ENCODE measurements at places on chromosomes 2 and 18. TPM values are rescaled to one million over a fixed set of nuclear protein-coding genes. Genes with fewer than 3 reads are reported as not detected.

- peak; percentile 19 for DNase-seq
Measured at GRCh38 chr2:177753682-177754491, 318.7 kb downstream of the PDE11A start.

- peak; percentile 29 for DNase-seq
Measured at GRCh38 chr2:237143676-237144440, 58.2 kb downstream of the COPS8 start.

DNA sequence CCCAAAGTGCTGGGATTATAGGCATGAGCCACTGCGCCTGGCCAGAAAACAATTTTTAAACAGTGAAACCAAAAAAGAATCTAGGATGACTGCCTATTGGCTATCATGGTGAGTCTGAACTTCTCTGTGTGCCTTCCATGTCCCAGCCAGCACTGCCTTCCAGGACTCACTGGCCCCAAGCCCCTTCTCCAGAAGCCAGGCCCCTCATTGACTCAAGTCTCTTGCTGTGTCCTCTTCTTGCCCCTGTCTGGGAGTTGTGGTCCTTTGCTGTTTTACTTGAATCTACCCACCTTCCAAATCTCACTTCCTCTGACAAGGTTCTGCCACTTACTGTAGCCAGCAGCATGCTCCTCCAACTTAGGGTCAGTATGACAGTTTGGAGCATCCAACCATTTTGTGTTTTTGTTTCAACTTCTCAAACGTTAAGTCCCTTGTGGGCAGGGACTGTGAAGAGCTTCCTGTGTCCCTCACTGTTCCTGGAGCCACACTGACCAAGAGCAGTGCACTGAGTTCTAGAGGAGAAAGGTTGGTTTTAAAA, 41.7 kb downstream of the ST3GAL5 start:
- no peak for DNase-seq

- DNase-seq, result no peak
Measured at GRCh38 chr18:47830772-47831171, 99.7 kb downstream of the SMAD2 start.

DNA sequence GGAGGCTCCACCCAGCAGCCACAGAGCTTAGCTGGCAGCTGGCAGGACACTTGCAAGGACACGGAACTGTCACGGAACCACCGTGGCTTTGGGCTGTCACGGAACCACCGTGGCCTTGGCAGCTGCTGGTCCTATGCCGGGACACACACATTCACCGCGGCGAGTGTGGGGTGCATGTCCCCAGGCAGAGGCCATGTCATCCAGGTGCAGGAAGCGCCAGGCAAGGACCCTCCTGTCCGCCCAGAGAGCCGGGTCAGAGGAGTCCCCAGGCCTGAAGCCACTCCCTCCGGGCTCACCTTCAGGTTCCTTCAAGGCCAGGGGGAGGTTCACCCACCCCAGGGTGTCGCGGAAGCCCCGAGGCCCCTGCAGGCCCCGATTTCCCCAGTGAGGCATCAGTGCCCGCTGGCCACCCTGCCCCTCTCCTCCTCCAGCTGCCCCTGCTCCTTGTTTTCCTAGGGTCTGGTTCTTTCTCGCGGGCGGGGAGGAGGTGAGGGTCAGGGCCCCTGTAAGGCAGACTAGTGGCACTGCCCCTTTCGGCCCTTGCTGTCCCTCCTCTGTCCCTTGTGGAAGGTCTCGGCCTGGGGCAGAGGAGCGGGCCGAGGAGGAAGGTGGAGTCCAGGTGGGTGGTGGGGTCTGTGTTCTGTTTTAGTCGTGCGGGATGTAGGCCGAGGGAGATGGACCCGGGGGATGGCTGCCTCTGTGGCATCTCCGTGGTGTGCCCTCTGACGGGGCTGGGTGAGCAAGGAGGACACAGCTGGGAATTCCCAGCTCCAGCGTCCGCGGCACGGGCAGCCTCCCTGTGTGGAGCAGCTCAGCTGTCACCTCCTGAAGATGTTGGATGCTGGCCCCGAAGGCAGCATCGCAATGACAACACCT, 60.6 kb downstream of the NFATC1 start:
- DNase-seq, result no peak

GRCh38 chr2:50225021-50225928, 806.7 kb downstream of the NRXN1 start:
- no peak for DNase-seq

- DNase-seq, result no peak
Measured at GRCh38 chr2:162091325-162092007, 17.5 kb upstream of the DPP4 start.

GRCh38 chr2:62334009-62334408, 138.1 kb downstream of the B3GNT2 start:
- no peak for DNase-seq

GRCh38 chr2:147632198-147632597, 212.6 kb upstream of the ACVR2A start:
- no peak for DNase-seq

- no peak for DNase-seq
Measured at GRCh38 chr2:182666674-182667314, 49.3 kb upstream of the DNAJC10 start.

GRCh38 chr2:84832772-84833461, 48.0 kb downstream of the TRABD2A start:
- no peak for DNase-seq

- DNase-seq, result no peak
Measured at GRCh38 chr2:124328397-124328796, 303.3 kb downstream of the CNTNAP5 start.

DNA sequence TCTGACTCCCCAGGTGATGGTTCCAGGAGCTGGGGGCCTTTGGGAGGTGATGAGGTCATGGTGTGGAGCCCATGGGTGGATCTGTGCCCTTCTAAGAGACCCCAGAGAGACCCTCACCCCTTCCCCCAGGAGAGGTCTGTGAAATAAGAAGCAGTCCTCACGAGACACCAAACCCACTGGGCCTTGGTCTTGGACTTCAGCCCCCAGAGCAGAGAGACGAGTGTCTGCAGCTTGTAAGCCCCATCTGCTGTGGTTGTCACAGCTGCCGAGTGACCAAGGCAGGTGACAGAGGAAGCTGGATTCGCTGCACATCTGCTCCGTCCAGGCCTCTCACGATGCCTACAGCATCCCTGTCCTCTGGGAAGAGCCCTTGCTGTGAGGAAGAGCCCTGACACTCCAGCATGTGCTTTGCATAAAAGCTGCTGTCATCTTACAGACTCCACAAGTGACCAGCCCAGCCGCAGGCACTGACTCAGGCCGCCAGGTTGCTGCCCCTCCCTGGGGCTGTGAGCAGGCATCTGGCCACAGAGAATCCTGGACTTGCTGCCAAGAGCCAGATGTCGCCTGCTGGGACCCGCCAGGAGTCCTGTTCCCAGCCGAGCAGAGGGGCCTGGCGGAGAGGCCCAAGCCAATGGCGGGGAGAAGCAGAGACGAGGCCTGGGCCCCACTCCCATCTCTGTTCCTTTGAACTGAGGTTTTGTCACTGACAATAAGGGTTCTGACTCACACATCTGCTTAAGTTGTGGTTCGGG, 150.8 kb downstream of the PXDN start:
- DNase-seq, result peak; percentile 89

DNA sequence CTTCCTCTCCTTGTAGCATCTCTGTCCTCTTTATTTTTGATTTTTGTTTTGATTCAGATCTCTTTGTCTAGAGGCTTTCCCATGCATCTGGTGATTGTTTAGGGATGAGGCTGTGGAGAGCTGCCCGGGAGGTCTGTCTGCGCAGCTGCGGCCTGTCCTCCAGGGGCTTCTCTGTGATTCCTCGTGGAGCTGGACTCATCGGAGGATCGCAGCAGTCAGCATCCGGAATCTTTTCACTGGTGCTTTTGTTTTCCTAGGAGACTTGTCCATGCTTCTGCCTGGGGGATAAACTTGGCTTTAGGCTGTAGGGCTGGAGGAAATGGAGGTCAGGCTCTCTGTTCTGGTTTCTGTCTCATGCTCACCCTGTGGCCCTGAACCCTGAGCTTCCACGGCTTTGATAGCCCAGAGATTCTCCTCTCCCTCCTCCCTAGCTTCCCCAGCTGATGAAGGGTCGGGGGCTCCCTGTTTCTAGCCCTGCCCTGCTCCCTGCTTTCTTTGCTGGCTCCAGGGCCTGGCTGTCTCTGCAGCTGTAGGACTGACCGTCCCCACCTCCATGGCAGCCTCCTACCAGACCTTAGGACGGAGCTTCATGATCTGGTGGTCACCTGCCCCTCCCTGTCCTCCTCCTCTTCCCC, 35.5 kb downstream of the ZNF532 start:
- no peak for DNase-seq

- DNase-seq, result no peak
Measured at GRCh38 chr2:149703281-149703680, 115.7 kb upstream of the MMADHC start.

DNA sequence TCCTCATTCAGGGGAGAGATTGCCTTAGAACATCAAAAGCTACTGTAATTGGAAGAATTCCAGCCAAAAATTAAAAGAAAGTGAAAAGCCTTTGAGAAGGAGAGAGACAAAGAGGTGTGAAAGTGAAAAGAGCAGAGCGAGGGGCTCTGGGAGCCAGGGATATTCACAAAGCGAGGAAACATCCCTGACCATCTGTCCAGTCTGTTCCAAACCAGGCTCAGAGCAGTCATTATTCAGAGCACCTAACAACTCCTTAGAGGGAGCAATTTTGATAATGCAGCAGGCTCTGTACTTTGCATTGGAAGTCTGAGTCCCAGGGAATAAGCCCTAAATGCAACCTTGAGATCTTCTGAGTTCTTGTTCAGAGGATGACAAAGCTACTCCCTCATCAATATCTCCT, 119.1 kb upstream of the LYPD1 start:
- DNase-seq, result no peak

GRCh38 chr2:174595891-174596397, 1.7 kb downstream of the WIPF1 start:
- DNase-seq, result no peak

DNA sequence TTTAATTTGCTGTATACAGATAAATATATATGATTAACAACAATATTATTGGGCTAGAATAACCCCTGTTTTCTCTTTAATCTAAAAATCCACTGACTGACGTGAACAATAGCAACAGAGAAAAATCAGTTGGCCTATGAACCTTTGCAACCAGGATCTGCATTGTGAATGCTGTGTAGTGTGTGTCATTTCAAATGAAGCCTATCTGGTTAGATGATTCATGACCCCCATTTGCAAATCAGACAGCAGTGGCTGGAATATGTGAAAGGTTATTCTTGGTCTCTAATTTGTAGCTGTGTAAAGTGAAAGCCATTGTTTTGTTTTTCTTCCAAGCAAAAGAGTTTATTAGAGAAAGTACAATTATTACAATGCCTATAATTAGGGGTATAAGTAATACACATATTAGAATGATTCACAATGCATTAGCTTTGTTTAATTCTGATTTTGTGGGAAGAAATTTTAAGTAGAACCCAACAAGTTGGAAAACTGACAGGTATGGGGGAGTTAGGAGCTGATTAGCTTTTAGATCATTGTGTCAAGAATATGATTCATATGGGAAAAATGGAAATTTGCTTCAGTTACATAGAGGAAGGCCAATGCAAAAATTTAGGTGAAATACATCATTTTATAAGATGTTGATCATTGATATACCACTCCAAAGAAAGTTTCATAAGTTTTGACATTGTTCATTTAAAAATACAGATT, 1362.2 kb upstream of the TMEFF2 start:
- no peak for DNase-seq

DNA sequence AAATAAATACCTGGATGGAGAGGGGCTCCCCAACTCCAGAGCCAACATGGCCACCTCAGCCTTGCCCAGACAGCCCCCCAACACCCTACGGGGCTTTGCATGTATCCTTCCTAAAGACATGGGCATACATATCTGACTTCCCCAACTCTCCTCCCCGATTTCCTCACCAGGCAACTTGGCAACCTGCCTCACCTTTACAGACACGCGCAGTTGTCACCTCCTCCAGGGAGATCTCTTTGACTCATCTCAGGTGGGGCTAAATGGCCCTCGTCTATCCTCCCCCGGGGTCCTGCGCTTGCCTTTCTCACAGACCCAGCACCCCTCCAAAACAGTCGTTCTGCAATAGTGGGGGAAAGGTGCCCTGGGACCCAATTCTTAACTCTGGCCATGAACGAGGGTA, 10.6 kb upstream of the BIN1 start:
- DNase-seq, result no peak

DNA sequence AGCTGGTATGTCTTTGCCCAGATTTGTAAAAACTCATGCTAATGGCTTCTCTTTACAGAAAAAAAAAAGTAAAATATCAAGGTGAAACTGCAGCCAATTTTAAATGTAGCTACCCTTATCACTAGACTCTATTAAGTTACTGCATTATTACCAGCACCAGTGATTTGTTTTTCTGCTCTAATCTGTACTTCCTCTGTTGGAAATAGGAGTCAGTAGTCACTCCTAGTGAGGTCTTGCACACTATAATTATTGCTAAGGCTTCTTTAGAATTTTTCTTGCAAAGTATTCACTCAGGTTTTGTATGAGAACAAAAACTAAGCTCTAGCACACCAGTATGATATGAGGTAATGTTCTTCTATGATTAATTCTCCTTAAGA, 215.5 kb downstream of the XIRP2 start:
- no peak for DNase-seq

DNA sequence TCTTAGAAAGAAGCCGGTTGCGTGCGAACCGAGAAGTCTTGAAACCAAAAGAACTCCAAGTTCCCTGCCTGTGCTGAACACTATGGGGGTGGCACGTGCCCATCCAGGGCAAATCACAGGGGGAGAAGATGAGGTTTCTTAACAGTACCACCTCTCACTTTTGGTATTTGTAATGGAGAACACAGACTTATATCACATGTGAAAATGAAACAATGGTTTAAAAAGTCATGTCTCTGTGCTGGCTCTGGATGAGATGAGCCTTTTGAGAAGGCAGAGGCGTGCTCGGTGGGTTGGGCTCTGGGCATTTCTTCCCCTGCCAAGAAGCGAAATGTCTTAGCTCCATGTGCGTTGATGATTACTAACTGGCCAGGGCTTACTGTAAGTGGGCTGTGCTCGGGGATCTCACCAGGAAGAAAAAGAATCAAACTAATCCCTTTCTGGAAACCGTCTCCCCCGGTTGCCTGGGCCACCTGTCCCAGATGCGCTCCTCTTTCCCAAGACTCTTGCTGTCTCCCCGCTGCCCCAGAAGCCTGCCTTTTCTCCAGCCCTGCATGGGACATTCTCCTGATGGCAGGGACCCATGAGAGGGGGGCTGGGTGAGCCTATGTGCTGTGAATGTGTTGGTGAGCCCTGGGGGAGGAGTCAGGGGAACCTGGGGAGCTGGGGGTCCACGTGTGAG, 252.9 kb downstream of the PRKCE start:
- DNase-seq, result no peak

GALNT13 gene
- total RNA-seq, result not detected

DNAJC27 gene
- total RNA-seq, result 0.59 TPM

TACR1 gene
- not detected for total RNA-seq

LBX2 gene
- 0.95 TPM for total RNA-seq

GPN1 gene
- 34.2 TPM for total RNA-seq

ORC4 gene
- 15.9 TPM for total RNA-seq
